Bronchial epithelial cell (primary cell): ENCODE measurements at places on chromosomes 7 and 10. TPM values are rescaled to one million over a fixed set of nuclear protein-coding genes. Genes with fewer than 3 reads are reported as not detected.

- peak; percentile 6 for DNase-seq
Measured at GRCh38 chr7:37758501-37759045, 75.0 kb downstream of the GPR141 start.

GRCh38 chr10:86856156-86856555 is 99.7 kb downstream of the BMPR1A start:
- DNase-seq, result no peak

DNA sequence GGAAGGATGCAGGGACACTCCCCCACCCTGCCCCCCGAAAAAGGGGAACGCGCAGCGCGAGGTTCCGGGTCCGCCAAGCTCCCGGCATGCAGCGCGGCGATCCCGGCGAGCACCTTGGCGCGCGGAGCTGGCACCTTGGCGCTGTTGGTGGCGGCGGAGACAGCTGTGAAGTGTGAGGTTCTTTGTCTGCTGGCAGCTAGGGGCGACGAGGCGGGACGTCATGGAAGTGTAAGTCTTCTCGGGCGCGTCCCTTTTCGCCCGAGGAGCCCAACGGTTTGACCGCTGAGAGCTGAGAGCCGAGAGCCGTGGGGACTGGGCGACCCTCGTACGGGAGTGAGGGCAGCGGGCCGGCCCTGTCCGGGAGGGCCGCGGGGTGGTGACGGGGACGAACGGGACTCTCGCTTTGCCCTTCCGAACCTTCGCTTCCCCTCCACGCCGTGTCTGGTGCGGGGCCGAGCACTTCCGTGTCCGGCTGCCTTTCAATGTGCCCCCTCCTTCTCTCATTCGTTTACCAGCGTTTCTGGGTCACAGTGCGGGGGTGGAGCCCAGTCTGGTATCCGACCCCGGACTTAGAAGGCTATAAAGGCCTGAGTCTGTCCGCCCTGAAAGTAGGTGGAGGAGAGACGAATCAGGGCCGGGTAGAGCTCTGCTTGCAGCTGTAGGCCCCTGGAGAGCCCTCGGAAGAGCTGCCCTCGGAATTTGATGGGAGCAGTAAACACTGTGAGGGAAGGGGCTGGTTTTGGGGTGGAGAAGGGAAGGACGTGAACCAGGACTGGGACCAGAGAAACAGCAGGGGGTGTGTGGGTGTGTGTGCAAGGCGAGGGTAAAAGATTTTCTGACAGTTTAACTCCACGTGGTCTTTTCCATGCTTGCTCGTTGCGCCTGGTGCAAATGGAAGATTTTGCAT is at the start of gene CRCP:
Gene CRCP, plus strand, starts transcription at position 105 of the 907 bp plus-strand sequence. Its CDS starts 116 bp downstream, at position 221.
- peak; percentile 66 for DNase-seq

GRCh38 chr7:56229631-56230030 is 113.4 kb upstream of the NUPR2 start:
- DNase-seq, result no peak

DNA sequence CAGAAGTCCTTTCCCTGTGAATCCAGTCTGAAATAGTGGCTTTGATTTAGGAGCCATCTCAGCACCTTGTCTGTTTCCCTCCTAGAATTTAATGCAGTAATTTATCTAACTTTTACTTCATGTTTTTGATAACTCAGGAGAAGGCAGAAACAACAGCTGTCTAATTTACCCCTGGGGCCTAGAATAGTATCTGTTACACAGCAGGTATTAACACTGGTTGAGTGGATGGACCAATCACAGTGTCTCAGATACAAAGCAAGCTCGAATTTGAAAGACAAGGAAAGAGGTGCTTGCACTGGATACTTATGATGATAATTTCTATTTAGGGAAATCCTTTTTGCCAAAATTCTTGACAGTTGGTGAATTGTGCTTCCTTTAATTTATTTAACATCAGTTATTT is 23.4 kb downstream of the CHRM2 start:
- no peak for DNase-seq

DNA sequence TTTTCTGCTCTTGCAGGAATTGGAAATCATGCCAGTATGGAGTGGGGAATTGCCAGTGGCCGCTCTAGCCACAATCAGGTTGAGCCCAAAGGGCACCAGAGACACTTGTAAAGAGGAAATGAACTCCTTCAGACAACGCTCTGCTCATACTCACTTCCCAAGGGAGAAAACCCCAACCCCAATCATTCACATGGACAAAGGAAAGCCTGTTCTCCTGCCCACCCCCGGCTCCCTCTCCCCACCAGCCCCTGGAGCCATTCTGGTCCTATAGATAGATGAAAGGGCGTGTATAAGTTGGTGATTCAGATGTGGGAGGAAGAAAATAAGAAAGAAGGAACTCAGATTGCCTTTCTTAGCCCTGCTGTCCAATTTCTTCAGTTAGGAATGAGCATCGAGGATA is 57.4 kb downstream of the GFRA1 start:
- DNase-seq, result no peak

DNA sequence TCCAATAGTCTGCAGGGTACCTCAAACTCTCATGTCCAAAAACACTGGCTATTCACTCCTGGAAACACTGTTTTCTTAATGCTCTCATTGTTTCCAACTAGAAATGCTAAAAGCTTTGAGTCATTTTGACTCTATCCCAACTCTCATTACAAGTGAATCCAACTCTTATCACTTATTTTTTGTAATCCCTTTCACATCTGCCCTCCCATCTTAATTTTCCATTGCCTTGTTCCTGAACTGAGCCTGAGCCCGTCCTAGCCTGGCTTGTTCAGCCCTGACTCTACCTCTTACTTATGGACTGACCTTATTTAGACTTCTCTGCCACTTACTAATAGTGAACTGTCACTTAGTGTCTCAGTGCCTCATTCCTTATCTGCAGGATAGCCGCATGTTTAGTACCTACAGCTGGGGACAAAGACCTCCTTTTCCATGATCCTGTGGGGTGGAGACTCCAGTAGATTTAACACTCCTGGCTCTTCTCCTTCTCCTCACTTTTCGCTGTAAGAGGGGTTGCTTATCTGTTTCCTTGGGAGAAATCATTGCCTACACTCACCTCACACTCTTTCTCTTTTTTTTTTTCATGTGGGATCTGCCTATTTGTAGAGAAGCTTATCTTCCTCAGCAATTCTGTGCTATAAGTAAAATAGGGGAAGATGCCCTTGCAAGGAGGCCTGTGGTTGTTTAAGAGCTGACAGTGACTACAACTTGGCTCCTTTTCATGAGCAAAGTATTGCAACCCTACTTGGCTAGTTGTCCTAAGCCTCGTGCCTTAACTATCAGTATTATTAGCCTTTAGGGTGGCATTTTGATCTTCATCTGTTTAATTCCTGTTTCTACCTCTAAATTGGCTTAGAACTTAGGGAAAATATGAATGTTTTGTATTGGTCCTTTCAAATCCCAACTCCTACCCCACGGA is 56.4 kb downstream of the SLC16A12 start:
- DNase-seq, result peak; percentile 11

DNA sequence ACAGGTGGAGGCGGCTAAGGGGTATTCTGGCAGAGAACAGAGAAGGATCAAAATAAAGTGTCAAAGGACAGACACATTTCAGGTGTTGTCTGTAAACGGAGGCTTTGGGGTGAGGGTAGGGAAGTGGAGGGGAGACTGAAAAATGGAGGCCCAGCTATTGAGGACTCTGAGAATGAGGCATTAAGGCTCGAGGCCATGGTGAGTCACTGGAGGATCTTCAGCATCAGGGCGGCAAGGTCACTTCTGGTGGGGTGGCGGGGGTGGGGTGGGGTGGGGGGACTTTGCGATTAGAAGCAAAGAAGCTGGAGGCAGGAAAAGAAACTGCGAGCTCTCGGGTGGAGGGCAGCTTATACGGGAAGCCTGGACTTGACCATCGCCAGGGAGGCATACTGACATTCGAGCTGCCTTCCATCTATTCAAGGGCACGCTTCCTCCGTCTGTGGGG is 58.4 kb upstream of the PCGF5 start:
- peak; percentile 35 for DNase-seq

DNA sequence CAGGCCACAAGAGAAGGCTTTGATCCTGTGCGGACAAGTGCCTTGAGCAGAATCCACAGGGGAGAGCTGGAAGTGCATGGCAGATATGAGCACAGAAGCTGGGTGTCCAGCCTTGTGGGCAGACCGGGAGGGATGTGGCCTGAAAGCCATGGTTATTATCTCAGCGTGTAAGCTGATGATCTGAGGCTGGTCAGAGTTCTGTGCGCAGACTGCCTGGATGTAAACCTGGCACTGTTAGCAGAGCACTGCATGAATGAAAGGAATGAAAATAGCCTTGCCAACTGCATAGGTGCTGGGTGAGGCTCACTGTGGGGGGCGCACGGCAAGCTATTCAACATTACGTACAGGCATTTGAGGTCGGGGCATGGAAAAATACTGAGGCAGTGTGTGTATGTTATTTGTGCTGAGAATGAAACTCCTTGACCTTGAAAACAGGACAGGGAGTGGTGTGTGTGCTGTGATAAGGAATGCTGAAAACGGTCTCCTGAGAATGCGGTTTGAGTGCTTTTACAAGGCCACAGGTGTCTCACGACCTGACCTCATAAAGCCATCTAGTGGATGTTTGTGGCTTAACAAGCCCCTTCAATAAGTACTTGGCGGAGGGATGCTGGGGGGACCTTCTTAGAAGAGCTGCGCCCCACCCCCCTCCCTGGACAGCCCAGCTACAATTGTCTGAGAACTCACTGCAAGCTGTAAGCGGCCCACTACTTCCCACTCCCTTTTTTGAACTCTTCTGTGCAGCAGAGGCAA is 18.7 kb downstream of the AKR1C1 start:
- peak; percentile 70 for DNase-seq

DNA sequence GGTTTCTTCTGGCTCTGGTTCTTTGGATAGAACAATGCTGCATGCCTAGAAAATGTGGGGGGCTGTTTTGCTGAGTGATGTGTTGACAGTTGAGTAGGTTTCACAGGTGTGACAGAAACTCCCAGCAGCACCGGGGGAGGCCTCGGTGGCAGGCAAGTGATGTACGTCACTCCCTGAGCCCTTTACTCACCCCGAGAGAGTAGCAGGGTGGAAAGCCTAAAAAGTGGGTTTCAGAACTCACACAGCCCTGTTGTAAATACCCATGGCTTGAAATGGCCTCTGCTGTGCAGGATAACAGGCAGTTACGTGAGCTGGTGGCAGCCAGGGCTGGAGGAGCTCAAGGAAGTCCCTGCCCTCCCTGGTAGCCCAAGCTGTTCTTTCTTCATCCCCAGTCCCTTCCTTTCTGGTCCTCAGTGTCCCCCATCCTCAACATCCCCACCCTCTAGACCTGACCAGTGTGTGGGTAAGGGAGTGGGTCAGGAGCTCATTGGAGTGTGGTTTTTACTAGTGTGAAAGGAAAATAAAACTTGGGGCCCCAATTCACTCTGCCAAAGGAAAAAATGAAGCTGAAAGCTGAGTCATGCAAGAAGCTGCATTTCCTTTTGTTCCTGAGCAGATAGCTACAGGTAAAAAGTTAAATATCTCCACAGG is 258.1 kb downstream of the STK31 start:
- peak; percentile 3 for DNase-seq

Gene SORCS1
- total RNA-seq, result not detected in 2 replicates

Gene LRRC18
- not detected in 2 replicates for total RNA-seq

Gene MTPN
- 90.6 and 118 TPM in 2 replicates for total RNA-seq

Gene GIMAP6
- not detected in 2 replicates for total RNA-seq

Gene AKR1C8
- total RNA-seq, result 0.26 TPM in 1 of 2 replicates, not detected in the other

Gene SFXN3
- 14.0 and 16.1 TPM in 2 replicates for total RNA-seq

Gene CTAGE15
- 1.4 TPM in 1 of 2 replicates, not detected in the other for total RNA-seq

Gene HEPACAM2
- total RNA-seq, result 0.13 TPM in 1 of 2 replicates, not detected in the other
